Activated CD4-positive, alpha-beta memory T cell treated with anti-CD3 and anti-CD28 coated beads for 36 hours (primary cell): ENCODE measurements at places on chromosomes 11 and 22.

- no peak for DNase-seq
Observed at GRCh38 chr11:95720195-95720594, 69.4 kb downstream of the FAM76B start.

- DNase-seq, result no peak
Observed at GRCh38 chr11:105071089-105071732, 26.1 kb upstream of the CARD16 start.

- DNase-seq, result no peak
Observed at GRCh38 chr11:111395081-111395480, 16.0 kb upstream of the POU2AF1 start.

DNA sequence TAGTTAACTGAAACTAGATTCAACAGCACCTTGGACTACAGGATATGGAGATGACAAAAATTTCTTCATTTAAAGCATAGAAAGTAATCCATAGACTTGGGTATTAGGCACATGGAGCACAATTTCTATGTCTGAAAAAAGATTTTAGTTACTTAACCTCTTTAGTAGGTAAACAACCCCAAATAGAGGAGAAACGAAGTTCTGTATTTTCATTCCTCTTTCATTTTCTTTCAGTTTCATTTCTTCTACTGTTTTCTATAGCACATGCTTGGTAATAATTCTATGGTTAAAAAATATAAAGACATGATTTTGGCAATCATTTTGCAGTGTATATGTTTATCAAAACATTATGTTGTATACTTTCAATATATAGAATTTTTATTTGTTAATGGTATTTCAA lies 99.5 kb downstream of the CASP12 start:
- no peak for DNase-seq

DNA sequence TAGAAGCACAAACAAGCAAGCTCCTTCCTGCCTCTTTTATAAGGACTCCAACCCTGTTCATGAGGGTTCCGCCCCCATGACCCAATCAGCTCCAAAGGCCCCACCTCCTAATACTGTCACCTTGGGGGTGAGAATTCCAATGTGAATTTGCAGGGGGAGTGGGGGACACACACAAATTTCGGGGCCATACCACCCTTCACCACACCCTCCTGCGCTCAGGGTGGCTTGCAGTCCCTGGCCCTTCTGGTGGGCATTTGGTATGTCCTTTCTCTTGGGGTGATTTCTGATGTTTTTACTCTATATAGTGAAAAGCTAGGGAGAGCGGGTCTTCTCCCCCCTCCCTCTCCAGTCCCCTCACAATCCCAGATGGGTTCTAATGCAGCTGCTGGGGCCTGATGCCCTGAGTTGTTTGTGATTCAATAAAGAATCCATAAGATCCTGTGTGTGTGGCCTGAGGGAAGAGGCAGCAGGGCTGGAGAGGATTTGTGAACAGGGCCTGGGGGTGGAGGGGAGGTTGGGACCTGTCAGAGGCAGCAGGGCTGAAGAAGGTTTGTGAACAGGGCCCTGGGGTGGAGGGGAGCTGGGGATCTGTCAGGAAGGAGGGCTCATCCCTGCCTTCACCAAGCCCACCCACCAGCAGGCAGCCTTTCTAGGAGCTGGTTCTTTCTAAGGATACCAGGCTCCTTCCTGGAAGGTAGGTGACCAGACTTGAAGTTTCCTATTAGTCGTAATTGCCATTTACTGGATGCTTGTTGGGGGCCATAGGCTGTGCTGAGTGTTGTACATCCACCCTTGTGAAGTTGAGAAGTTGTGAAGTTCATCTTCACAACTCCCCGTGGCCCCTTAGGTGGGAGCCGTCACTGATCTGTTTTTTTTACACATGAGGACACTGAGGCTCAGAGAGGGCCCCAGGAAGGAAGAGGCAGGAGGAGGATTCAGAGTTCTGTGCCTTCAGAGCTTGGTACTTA lies 7.9 kb downstream of the SLC35C1 start:
- DNase-seq, result no peak

- DNase-seq, result peak; percentile 74
Observed at GRCh38 chr11:65180877-65181568, 705 bp upstream of the CAPN1 start.

DNA sequence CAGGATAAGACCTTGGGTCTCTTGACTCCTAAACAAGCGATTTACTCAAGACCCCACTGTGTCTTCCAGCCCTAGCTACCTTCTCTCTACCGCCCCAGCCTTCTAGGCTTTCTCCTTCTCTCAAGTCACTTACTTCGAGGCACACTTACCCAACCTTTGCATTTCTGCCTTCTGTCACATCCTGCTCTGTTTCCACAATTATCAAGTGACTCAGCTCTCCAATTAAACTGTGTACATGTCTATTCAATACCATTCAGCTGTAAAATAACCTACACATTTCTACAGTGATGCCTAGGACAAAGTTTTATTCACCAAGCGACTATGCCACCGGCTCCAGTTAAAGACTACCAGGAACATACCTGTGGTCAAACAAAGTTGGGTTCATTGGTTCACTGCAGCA lies 69.0 kb downstream of the LARGE1 start:
- DNase-seq, result no peak
